Body of pancreas (tissue), 4 donors: ENCODE measurements at places on chromosomes 3 and 15. TPM values are rescaled to one million over a fixed set of nuclear protein-coding genes. Genes with fewer than 3 reads are reported as not detected.

DNA sequence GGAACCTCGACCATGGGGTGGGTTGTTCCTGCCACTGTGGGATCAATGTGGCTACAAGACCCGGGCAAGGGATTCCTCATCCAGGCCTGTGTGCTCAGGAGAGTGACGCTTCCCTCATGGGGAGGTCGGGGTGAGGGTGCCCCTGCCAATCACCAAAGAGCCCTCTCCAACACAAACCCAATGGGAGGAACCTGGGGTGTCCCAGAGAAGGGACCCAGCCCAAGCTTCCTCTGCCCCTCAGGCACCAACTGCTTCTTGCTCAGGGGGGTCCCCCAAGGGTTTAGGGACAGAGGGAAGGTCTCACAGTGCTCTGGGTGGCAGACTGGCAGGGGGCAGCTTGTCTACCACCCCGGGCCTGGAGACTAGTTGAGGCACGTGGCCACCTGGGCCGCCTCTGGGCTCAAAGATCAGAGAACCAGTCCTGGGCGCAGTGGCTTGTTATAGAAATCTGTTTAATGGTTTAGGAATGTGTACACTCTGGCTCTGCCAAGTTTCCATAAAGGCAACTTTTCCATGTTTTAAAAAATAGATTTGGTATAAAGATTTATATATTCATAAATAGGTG, 26.6 kb downstream of the GP9 start:
- peak overlapping the region; percentile 79 for H3K27ac ChIP-seq
- no peaks in the 10 kb centered on the region for H3K27me3 ChIP-seq
- peak; percentile 77 for DNase-seq
- peaks cover 15% of the 10 kb centered on the region for H3K4me1 ChIP-seq
- no peak overlapping the region for H3K4me3 ChIP-seq

DNA sequence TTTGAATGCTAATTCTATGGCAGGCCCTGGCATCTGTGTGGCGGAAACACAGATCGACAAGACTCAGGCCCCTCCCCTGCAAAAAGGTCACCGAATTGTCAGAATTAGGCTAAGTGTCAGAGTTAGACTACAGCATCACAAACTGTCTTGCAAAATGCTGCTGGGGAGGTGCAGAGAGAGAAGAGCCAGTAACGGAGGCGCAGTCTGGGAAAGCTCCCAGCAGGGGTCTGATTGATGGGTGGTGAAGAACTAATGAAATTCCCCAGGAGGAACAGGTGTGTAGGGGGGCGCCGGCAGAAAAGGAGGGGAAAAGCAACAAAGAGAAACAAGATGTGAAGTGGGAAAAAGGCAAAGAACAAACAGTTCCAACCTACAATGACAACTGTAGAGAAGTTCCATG, 72.7 kb upstream of the TAMM41 start:
- H3K27ac ChIP-seq, result no peak overlapping the region
- peaks cover 11% of the 10 kb centered on the region for H3K4me1 ChIP-seq
- H3K4me3 ChIP-seq, result no peak overlapping the region
- H3K36me3 ChIP-seq, result no peaks in the 10 kb centered on the region
- DNase-seq, result no peak
- H3K27me3 ChIP-seq, result no peaks in the 10 kb centered on the region

DNA sequence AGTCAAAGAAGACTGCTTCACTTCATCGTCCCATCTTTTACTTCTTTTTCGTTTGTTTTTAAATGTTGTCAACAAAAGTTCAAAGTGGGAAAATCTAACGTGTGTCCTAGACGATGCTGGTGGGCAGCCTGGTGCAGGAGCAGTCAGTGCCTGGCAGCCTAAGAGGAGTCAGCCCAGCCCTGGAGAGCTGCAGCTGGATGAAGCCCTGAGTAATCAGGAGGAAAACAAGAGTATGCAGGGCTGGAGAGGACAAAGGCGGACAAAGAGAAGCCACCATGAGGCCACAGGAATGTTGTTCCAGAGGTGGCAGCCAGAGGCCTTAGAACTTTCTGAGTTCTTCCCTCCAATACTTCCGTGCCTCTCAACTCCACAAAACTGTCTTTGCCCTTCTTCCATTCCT, 5.7 kb downstream of the ADAMTS17 start:
- peaks cover 45% of the 10 kb centered on the region for H3K4me1 ChIP-seq
- H3K27ac ChIP-seq, result no peak overlapping the region
- DNase-seq, result no peak
- H3K27me3 ChIP-seq, result no peaks in the 10 kb centered on the region
- no peaks in the 10 kb centered on the region for H3K36me3 ChIP-seq

GRCh38 chr15:88657326-88658069, 18.7 kb downstream of the ISG20 start:
- H3K36me3 ChIP-seq, result no peaks in the 10 kb centered on the region
- H3K4me3 ChIP-seq, result no peak overlapping the region
- H3K4me1 ChIP-seq, result peaks cover 21% of the 10 kb centered on the region
- no peak overlapping the region for H3K27ac ChIP-seq
- peak; percentile 62 for DNase-seq

GRCh38 chr3:135766115-135766514, 199.4 kb upstream of the PPP2R3A start:
- H3K4me1 ChIP-seq, result no peaks in the 10 kb centered on the region
- no peaks in the 10 kb centered on the region for H3K27me3 ChIP-seq
- H3K27ac ChIP-seq, result no peak overlapping the region
- no peak overlapping the region for H3K4me3 ChIP-seq
- DNase-seq, result no peak

STRIT1 gene
- total RNA-seq, result not detected

DNA sequence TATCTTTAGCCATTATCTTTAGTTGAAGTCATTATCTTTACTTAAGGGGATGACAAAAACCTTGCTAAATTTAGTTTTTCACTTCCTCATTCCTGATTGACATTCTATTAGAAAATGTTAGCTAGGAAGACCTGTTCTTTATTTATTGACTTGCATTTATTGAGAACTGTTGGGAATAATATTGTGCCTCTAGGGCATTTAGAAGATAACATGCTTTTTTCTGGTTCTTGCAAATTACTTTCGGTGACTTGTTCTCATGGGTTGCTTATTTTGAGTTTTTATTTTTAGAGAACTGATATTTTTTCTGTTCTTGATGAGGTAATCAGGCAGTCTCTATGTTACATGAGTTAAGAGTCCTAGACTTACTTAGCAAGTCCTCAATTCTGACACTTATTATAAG, 48.3 kb upstream of the CTDSPL start:
- H3K4me1 ChIP-seq, result no peaks in the 10 kb centered on the region
- no peak for DNase-seq
- H3K27ac ChIP-seq, result no peak overlapping the region
- no peaks in the 10 kb centered on the region for H3K36me3 ChIP-seq

DNA sequence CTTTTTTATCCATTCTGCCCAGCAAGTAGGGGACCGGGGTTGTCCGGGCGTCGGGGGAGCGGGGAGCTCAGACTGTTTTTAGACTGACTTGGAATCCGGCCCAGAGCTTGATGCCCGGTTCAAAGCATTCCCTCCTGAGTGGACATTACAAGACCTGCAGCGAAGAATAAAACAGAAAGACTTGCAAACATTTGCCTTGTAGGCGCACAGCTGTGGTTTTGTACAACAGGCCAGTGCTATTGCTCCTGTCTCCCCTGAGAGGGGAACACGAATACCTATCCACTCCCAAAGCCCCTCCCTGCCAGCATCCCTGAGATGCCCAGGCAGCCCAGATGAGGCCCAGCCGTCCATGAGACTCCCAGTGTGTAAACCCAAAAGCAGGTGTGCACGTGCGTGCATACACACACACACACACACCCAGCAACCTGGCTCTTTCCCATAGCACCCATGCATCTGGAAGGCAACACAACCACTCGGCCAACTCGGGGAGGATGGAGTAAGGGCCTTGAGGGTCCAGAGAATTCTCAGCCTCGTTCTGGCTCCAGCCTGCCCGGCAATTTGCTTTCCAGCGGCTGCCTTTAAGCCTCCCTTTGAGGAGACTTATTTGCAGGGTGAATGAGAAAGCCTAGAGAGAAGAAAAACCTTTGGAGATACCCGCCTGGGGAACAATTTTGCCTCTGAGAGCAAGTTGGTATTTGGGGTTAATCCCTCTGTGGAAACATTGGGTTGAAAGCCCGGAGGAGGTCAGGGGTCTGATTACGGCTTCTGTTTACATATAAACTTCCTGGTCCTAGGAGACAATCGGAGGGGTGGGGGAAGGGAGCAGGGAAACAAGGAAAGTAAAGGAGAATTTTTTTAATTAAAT, 161.0 kb upstream of the HES1 start:
- H3K36me3 ChIP-seq, result no peaks in the 10 kb centered on the region
- no peaks in the 10 kb centered on the region for H3K27me3 ChIP-seq
- H3K27ac ChIP-seq, result no peak overlapping the region
- peak; percentile 26 for DNase-seq
- H3K4me3 ChIP-seq, result no peak overlapping the region
- H3K4me1 ChIP-seq, result peaks cover 6% of the 10 kb centered on the region
